ENCODE measurements at places on chromosomes 3 and 15. TPM values are rescaled to one million over a fixed set of nuclear protein-coding genes. Genes with fewer than 3 reads are reported as not detected.

Gene LRRC28
- 50.3 TPM for total RNA-seq

GRCh38 chr3:133197619-133198018 is 159.4 kb downstream of the TMEM108 start:
- no peak for DNase-seq

GRCh38 chr15:78726870-78727551 is 84.3 kb downstream of the ADAMTS7 start:
- no peak for DNase-seq

DNA sequence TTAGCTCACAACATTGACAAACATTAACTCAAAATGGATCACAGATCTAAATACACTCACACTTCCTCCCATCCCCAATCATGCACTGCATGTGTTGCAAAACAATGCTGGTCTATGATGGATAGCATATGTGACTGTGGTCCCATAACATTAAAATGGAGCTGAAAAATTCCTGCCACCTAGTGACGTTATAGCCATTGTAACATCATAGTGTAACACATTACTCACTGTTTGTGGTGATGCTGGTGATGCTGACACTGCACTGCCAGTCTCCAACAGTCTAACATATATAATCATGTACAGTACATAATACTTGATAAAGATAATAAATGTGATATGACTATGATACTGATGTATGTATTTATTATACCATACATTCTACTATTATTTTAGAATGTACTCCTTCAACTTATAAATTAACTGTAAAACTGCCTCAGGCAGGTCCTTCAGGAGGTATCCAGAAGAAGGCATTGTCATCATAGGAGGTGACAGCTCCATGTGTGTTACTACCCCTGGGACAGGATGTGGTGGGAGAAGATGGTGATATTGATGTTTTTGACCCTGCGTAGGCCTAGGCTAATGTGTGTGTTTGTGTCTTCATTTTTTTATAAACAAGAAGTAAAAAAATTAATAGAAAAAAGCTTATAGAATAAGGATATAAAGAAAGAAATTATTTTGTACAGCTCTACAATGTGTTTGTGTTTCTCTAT is 41.3 kb downstream of the TXNRD3 start:
- DNase-seq: no peak

DNA sequence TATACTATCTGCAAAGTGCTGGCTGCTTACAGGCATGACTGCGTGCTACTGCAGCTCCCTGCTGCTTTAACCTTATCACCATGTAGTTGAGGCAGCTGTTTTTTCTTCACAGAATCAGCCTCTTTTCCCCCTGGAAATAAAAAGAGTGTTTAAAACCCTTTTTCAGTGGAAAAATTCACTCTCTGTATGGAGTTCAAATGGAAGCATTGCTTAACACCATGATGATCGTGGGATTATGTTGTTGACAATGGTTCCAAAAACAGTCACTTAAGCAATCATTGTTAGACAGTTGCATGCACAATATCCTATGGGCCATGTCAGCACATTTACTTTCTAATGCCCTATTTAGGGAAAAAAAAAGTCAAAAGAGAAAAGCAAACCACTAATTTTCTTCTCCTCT is 536.4 kb downstream of the UNC13C start:
- DNase-seq: no peak

Data from uterus (tissue), 4 donors.